ENCODE measurements at places on chromosomes 2 and 18.

- DNase-seq: peak; percentile 37
These were observed 117.6 kb downstream of the FAM124B start for GRCh38 chr2:224284134-224284946.

GRCh38 chr2:69741229-69741574, 732 bp upstream of the ANXA4 start:
- DNase-seq: peak; percentile 80

- no peak for DNase-seq
These were observed 9.9 kb downstream of the DNMT3A start for GRCh38 chr2:25331686-25332365.

DNA sequence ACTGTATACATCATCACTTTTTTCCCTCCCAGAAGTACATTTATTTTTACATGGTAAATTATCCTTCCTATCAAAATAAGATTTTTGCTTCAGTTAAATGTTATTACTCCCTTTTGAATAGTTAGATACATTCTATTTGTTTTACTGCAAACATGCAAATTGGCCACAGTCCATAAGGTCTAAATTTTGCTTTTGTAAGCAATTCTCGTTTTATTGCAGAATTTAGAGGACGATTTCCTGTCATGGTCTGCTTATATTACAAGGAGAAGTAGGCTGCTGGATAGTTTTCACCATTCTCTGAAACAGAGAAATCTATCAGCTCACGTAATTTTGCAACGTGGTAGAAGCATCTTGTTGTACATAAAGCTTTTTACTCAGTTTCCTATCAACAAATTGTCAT, 1632.5 kb downstream of the LRP1B start:
- no peak for DNase-seq

All from astrocyte of the spinal cord (primary cell).